Pancreas (tissue), 10 donors: ENCODE measurements at places on chromosomes 5 and 9. TPM values are rescaled to one million over a fixed set of nuclear protein-coding genes. Genes with fewer than 3 reads are reported as not detected.

The ABL1 gene
- 15.3 TPM for polyA plus RNA-seq

GRCh38 chr5:150457121-150457520 lies 7.6 kb upstream of the RPS14 start:
- H3K36me3 ChIP-seq = no peaks in the 10 kb centered on the region
- H3K4me1 ChIP-seq = no peaks in the 10 kb centered on the region
- no peak overlapping the region for H3K27ac ChIP-seq
- no peak for DNase-seq

GRCh38 chr5:10330511-10331230 lies 22.8 kb upstream of the MARCHF6 start:
- H3K4me1 ChIP-seq = peaks cover 19% of the 10 kb centered on the region
- no peak overlapping the region for H3K4me3 ChIP-seq
- H3K27me3 ChIP-seq = no peaks in the 10 kb centered on the region
- H3K27ac ChIP-seq = no peak overlapping the region
- no peak for DNase-seq

The PCDHAC2 gene
- polyA plus RNA-seq = 0.08 TPM

The RNF180 gene
- 3.0 TPM for polyA plus RNA-seq

- H3K4me3 ChIP-seq = peak overlapping the region; percentile 94
- no peak overlapping the region for H3K27ac ChIP-seq
- peaks cover 27% of the 10 kb centered on the region for H3K4me1 ChIP-seq
- H3K27me3 ChIP-seq = no peaks in the 10 kb centered on the region
These were observed 8.1 kb downstream of the ARPC5L start for GRCh38 chr9:124869986-124870560.

GRCh38 chr5:92969191-92969780 lies 611.7 kb downstream of the NR2F1-AS1 start:
- H3K4me1 ChIP-seq = no peaks in the 10 kb centered on the region
- no peak overlapping the region for H3K4me3 ChIP-seq
- no peaks in the 10 kb centered on the region for H3K36me3 ChIP-seq
- no peak for DNase-seq
- H3K27me3 ChIP-seq = no peaks in the 10 kb centered on the region

GRCh38 chr5:109700516-109701153 lies 10.9 kb downstream of the MAN2A1 start:
- H3K27me3 ChIP-seq = no peaks in the 10 kb centered on the region
- no peaks in the 10 kb centered on the region for H3K36me3 ChIP-seq
- H3K4me3 ChIP-seq = no peak overlapping the region
- H3K27ac ChIP-seq = no peak overlapping the region

The IFNA10 gene
- not detected for polyA plus RNA-seq

The STPG3 gene
- polyA plus RNA-seq = 0.23 TPM

DNA sequence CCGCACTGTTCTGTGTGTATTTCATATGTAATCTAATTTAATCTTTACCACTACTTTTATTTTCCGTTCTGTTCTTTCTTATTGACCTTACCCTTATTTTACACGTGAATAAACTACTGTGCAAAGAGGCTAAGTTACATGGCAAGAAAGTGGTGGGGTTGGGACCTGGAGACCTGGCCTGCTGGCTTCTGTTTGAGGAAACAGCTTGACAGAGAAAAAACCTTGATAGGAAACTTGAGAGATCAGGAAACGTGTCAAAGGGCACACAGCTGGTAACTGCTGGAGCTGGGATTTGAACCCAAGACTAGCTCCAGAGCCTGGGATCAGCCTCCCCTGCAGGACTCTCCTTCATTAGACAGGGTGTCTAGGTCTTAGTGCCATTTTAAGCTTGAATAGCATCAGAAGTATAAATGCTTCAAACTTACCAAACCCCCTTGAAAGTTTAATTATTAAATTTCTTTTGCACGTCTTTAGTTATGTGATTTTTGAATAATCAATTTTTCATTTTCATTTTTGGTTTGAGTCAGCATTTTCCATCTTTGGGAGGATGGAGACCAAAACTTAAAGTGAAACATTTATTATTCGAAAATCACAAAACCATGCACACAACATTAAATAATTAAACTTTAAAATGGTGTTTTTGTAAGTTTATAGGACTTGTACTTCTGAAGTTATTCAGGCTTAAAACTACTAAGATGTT lies 129.5 kb downstream of the RGS3 start:
- DNase-seq = peak; percentile 21
- no peaks in the 10 kb centered on the region for H3K4me1 ChIP-seq
- peak overlapping the region; percentile 72 for H3K27ac ChIP-seq
- H3K27me3 ChIP-seq = no peaks in the 10 kb centered on the region
- H3K4me3 ChIP-seq = no peak overlapping the region

The PCDHGB2 gene
- polyA plus RNA-seq = 0.63 TPM

- peak; percentile 68 for DNase-seq
- no peaks in the 10 kb centered on the region for H3K27me3 ChIP-seq
- H3K36me3 ChIP-seq = no peaks in the 10 kb centered on the region
- peak overlapping the region; percentile 80 for H3K27ac ChIP-seq
- H3K4me1 ChIP-seq = peaks cover 29% of the 10 kb centered on the region
These were observed 4.8 kb upstream of the RFESD start for GRCh38 chr5:95641741-95642220.

DNA sequence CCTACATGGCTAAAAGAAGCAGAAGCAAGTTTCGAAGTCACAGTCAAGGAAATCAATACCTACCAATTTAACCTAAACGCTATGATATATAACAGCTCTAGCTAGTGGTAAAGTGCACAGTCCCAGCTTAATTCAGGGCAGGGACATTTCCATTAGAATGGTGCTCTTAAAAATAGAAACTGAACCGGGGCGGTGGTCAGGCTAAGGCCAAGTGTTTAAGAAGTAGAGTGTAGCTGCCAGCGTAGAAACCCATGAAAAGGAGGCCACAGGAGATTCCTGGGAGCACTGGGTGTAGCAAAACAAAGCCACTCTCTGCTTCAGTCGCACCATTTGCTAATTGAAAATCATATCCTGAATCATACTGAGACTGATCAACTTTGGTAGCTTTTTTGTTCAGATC lies 28.8 kb downstream of the PPIC start:
- no peak for DNase-seq
- H3K36me3 ChIP-seq = no peaks in the 10 kb centered on the region
- H3K27me3 ChIP-seq = no peaks in the 10 kb centered on the region
- no peaks in the 10 kb centered on the region for H3K4me1 ChIP-seq
- H3K27ac ChIP-seq = no peak overlapping the region
- no peak overlapping the region for H3K4me3 ChIP-seq

GRCh38 chr5:142020122-142020659 lies 7.4 kb upstream of the GNPDA1 start:
- no peak for DNase-seq
- H3K27ac ChIP-seq = no peak overlapping the region
- H3K4me3 ChIP-seq = no peak overlapping the region
